ENCODE measurements at places on chromosomes 6 and 20.

DNA sequence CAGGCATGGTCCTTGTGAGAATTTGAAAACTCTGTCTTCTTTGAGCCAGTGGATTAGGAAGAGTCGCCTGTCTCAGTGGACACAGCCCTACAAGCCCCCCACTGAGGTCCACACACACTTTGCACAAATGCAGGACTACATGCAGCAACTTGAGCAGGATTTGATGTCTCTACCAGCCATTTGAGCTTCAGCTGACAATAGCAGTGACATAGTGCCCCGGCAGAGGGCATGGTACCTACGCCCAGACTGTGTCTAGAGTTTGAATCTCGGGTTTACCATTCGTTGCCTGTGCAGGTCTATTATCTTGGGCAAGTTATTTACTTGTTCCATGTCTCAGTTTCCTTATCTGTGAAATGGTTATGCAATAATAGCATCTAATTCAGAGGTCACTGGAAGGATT, 580.1 kb downstream of the TFAP2B start:
- peak; percentile 3 for DNase-seq

DNA sequence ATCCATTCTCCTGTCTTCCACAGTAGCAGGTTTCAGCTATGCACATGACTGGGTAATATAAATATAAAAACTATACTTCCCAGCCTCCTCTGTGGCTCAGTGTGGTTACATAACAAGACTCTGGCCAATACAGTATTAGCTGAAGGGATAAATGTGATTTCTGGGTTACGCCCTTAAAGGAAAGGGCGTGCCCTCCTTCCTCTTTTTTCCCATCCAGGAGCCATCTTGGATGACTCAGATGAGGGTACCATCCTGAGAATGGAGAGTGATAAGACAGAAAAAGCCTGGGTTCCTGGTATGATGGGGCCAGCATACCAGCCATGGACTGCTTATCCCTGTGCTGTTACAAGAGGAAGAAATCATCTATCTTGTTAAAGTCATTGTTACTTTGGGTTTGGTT, 123.3 kb downstream of the NFATC2 start:
- peak; percentile 63 for DNase-seq

DNA sequence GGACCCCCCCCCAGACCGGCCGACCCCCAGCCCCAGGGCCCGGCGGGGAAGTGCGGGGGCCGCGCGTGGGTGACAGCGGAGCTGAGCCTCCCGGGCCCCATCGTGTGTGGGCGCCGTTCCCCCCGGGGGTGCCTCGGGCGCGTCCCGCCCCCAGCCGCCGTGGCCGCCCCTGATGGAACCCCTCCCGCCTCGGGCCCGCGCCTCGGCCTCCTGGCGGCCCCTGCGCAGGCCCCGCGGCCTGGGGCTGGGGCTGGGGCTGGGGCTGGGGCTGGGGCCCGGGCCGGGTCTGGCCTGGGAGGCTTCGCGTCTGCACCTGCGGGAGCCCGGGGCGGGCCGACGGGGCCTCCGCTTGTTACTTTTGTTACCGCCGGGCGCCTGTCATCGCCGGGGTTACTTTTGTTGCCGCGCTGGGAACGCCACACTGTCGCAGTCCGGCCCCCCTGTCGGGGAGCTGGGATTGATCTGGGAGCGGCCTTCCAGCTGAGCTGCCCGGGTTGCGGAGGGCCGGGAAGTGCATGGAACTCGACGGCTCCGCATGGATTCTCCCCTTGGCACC, 598 bp downstream of the OGFR start:
- DNase-seq: peak; percentile 49

- DNase-seq: no peak
Measured at GRCh38 chr20:17571153-17571527, 1.3 kb downstream of the DSTN start.

DNA sequence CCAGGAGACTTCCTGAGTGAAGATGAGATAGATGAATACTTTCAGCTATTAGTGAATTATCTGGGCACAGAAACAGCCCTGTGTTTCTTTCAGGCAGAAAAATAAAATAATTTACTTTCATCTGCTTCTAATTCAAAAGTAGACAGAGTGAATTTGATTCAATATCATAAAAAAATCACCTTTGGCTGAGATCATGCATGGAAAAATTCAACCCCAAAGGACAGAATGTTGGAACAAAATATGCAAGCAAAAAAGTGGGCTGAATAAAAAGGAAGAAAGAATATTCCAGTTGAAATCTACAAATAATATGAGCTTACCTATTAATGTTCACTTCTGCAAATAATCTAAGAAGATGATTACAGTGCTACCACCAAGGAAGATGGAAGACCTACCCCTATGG, 546.9 kb downstream of the TFAP2B start:
- DNase-seq: no peak

GRCh38 chr6:30686009-30686907, at the start of gene PPP1R18:
Gene PPP1R18, minus strand, starts transcription at chr6:30686645. Its CDS starts 627 bp downstream, at chr6:30686018.
- peak; percentile 67 for DNase-seq

DNA sequence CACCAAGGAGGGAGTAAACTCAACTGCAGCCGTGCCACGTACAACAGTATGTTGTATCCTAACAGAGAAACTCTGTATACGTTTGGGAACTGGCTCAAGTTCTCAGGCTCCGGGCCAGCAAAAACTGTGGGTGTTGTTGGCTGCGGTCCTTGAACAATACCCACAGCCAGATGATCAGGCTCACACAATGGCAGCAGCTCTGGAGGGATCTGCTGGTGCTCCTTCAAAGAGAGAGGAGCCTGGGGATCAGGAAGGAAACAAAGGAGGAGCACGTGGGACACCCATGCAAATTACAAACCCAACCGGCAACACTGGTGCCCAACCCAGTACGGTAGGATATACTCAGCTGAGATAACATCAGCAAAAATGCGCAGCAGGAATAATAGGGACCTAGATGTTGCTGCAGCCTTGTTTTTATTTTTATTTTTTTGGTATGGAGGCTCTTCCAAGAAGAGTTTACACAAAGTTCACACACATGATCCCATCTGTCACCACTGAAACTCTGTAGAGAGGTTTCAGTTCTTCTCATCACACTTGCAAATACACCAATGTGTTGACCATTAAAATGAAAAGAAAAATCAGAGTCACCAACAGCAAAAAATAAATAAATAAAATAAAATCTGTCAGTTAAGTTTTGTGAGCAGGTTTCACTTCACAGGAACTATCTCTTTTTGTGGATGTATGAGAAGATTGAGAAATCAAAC, 41.2 kb upstream of the PDE10A start:
- DNase-seq: no peak
